Fibroblast of mammary gland (primary cell): ENCODE measurements at places on chromosomes 12 and 14.

DNA sequence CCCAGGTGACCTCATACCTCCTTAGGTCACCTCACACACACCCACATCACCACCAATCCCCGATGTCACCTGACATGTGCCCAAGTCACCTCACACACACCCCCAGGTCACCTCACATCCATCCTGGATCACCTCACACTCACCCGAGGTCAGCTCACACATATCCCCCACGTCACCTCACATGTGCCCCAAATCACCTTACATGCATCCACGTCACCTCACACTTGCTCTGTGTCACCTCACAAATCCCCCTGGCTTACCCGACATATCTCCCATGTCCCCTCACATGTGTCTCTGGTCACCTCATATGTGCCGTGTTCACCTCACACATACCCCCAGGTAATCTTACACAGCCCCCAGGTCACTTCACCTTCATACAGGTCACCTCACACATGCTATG, 864.6 kb downstream of the TMEM121 start:
- no peak for DNase-seq

DNA sequence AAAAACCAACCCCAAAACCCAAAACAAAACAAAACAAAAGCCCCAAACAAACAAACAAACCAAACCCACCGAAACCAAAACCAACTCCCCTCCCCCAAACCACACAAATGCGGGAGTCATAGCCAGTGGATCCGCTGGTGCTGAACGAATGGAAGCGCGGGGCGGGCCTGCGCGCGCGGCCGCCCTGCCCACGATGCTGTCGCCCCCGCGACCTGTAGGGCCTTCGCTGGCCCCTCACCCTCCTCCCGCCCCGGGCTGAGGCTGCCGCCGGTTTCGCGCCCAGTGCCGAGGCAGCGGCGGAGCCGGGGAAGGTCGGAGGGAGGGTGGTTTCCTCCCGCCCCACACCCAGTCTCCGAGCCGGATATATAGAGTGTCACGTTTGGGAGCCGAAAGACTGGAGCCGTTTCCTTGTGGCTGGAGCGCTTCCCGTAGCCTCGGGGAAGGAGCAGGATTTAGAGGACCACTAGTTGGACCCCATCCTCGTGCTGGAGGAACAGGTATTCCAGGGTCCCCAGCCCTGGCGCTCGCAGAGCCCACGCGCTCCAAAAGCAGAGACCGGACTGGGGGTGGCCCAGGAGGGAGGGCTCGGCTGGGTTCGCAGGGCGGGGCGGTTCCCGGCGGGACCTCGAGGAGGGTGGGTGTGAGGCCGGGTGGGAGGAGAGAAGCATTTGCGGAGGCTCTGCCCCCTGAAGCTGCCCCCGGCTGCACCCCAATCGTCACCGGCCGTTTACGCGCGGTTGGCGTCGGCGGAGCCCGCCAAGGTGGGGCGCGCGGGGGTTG, at the start of gene FAR2:
Gene FAR2 (plus strand): TSS at position 368 of the 780 bp plus-strand sequence. CDS start 121,172 bp downstream, outside the sequence.
- peak; percentile 54 for DNase-seq

GRCh38 chr14:25944020-25944419, 653.8 kb downstream of the NOVA1 start:
- DNase-seq = no peak

DNA sequence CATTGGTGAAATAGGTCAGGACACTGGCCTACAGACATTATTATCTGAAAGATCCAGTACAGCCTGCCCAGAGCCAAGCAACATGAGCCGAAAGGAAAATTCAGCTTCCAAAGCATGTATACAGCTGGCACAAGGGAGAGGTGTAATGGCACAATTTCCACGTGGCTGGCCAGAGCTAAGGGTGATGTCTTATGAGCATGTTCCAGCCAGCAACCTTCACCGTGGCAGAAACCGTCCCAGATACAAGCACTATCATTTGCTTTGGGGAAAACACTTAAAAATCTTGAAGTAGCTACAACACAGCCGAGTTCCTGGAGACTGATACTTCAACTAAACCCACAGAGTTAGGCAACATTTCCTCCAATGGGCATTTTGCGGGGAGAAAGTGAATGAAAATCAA, 44.5 kb downstream of the CORO1C start:
- no peak for DNase-seq

GRCh38 chr12:46354111-46354801, 18.3 kb downstream of the SLC38A2 start:
- DNase-seq = no peak

- peak; percentile 47 for DNase-seq
Observed at GRCh38 chr12:118391424-118391823, 15.1 kb downstream of the SUDS3 start.

- peak; percentile 32 for DNase-seq
Observed at GRCh38 chr12:16348435-16349130, 1.1 kb downstream of the MGST1 start.
